ENCODE measurements at places on chromosomes 7 and 10.

DNA sequence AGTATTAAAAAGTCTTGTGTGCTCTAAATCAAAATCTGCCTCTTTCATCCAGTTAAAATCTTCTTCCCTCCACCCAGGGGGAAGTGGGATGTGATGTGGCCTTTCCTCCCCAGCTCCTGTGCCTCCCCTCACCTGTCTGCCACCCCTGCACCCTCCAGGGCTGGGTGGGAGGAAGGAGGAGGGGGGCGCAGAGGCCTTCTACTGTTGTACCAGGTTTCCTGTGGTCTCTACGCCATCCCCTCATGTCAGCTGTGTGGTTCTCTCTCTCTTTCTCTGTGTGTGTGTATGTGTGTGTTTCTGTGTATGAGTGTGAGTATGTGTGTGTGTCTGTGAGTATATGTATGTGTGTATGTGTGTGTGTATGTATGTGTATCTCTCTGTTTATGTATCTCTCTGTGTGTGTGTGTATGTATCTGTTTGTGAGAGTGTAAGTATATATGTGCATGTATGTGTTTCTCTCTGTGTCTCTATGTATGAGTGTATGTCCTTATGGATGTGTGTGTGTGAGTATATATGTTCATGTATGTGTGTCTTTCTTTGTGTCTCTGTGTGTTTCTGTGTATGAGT lies 45.5 kb upstream of the C10orf71 start:
- no peak for DNase-seq

DNA sequence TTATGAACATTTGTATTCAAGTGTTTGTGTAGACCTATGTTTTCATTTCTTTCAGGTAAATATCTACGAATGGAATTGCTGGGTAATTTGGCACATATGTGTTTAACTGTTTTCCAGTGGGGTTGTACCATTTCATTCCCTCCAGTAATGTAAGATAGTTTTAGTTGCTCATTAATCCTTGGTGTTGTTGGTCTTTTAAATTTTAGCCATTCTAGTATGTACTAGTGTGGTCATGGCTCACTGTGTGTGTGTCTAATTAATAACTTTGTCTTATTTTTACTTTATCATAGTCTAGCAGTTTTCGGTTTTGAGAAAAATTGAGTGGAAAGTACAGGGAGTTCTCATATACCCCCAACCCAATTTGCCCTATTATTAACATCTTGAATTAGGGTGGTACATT lies 278.8 kb downstream of the CAMK1D start:
- DNase-seq = no peak

GRCh38 chr7:264541-265191 lies 25.3 kb upstream of the FOXL3 start:
- DNase-seq = no peak

DNA sequence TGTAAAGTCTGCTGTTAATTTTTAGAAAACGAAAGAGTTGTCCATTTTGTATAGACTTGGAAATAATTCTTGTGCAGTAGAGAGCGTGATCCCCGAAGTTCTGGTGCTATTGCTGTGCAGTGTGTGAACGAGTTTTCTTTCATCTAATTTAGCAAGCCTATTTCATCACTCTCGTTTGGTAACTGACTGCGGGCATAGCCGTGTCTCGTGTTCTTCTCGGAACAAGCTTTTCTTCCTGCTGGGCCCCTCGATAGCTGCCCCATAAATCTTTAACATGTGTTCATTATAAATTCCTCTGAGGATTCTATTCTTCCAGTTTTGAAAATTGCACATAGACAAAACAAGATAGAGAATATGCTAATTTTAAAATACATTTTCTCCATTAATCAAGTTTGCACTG lies 622.0 kb upstream of the PFKP start:
- no peak for DNase-seq

DNA sequence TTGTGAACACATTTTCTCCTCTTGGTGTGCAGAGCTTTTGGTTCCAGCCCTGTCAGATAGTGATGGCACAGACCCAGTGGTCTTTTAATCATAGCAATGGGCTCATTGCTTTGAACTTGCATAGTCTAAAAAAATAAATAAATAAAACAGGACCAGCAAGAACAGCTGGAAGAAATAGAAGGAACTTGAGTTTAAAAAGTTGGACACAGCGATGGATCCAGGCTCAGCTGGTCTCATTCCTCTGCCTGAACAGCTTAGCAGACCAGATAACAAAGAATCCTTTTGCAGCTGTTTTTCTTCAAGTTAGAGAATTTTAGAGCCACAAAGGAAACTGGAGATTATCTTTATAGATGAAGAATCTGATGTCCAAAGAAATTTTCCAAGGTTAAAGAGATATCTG lies 1005.6 kb downstream of the LRMDA start:
- DNase-seq = no peak

GRCh38 chr7:41247143-41247865 lies 455.6 kb downstream of the INHBA start:
- DNase-seq = peak; percentile 90

GRCh38 chr7:114405427-114405826 lies 9.2 kb upstream of the FOXP2 start:
- peak; percentile 70 for DNase-seq

DNA sequence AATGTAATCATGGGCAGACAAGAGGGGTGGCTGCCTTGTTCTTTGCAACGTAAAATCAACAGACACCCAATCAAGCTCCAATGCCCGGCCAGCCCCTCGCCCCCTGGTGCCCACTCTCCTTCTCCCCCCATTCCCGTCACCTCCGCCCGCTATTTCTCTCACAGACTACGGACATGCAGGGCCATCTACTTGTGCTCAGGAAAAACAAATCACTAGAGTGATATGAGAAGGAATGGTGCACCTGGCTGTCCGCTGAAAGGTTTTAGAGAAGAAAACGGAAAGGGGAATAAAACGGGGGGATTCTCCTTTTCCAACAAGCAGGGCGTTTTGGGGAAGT lies 396 bp downstream of the GRM8 start:
- peak; percentile 14 for DNase-seq

DNA sequence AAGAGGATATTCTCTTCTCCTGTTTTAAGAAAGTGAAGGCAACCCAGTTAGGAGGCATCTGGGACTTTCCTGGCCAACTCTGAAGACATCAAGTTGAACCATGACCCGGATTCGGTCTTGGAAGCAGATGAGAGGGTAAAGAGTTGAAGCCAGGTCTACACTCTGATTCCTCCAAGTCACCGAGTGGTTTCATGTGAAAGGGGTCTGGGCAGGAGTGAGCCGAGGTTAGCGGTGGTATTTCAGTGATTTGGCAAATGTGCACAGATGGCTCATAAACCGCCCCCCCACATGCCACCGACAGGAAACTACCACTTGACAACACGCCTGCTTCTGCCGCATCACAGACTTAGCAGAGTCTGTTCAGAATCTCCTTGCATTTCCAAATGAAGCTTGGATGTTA lies 11.4 kb upstream of the REPIN1 start:
- no peak for DNase-seq

GRCh38 chr10:126497672-126498071 lies 109.4 kb upstream of the ADAM12 start:
- DNase-seq = no peak

DNA sequence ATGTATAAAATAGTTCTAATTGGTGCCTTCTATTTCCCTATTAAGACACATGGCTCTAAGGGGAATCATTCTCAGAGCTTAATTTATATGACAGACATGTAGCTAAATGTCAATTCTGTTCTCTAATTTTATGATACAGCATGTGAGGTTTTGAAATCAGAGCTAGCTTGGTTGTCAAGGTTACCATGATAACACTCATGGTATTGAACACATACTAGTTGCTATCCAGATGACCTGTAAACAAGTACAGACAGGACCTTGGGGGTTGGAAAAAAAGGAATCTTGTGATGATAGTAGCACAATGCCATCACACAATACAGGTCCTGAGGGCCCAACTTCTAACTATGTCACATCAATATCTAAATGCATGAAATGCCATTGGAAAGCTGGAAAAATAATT lies 49.2 kb downstream of the RHOBTB1 start:
- no peak for DNase-seq

DNA sequence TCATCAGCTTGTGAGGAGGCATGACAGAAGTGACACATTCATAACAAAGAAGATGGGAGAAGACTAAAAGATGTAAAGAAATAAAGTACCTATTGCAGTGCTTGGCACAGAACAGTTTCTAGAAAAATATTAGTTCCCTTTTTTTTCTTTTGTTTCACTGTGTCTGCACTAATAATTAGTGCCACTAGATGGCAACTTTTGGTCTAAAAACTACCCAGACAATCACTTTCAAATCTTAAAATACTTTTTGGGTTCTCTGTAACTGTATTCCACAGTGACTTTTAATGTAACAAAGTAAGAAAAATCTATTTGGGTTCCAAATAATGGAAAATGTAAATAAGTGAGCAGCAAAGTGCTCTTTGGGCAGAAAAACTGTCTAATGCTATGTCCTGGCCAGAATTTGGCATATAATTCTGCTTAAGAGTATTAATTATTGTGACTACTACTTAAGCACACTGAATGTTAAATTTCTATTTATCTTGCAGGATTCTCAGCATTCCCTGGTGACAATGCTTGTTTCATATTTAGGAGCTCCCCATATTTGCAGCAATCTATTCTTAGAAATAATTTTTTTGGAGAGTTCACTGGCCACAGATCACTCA lies 134.8 kb upstream of the KIF5B start:
- DNase-seq = peak; percentile 32

GRCh38 chr7:2046581-2047565 lies 185.9 kb downstream of the MAD1L1 start:
- no peak for DNase-seq

Measured in SW480 (cell line).